GM23248 (cell line): ENCODE measurements at places on chromosomes 1 and 21.

GRCh38 chr1:193590102-193590501 is 403.7 kb upstream of the B3GALT2 start:
- DNase-seq: no peak

DNA sequence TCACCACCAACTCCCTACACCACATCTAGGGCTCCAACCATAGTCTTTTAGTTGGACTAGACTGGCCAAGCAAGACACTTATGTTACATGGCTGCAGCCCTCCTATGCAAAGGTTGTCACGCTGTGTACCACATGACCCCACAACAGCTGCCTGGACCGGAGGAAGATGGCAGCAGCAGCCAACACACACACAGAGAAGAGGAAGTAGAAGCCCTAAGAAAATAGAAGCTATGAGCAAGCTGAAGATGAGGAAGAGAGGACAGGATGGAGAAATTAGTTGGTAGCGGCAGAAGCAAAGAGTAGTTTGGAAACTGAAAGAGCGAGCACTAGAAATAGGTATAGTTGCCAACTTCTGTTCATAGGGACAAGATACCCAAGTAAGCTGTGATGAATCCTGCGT is 60.8 kb upstream of the RALGPS2 start:
- DNase-seq: no peak

DNA sequence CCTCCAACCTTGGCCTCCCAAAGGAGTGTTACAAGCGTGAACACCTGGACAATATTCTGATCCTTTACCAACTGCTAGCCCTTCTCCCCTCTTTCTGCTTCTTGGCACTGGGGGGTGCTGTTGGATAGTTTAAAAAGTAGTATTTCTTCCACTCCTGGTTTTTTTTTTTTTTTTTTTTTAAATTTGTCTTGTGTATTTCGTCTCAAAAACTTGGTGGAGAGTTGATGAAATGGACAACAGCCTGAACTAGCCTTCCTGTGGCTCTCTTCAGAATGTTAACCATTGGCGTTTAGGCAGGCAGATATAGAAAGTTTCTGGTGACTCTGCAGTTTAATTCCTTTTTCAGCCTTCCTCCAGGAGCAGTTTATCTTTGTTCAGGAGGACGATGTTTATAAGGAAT is 69.7 kb upstream of the USP24 start:
- DNase-seq: peak; percentile 72

DNA sequence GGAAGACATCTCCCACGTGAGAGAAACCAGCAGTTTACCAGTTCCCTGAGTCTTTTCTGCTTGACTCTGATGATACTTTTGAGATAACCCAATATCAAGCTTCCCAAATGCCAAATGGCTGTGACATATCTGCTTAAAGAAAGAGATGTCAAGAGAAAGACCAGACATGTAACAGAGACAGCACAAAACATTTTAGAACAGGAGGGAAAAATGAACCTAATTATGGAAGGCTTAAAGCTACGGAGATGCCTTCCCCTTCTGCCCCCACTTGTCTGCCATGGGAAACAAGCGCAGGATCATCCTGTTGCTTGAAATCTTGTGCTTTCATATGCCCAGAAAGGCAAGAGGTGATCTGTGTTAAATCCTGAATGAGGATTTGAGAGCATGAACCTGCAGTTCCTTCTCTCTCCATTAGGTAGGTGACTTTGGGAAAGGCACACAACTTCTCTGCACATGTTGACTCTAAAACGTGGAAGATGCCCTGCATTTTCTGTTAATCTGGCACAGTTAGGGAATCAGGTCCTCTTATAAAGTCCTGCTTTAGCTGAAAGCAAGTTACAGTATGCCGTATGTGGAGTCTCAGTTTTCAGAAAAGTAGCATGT is 46.7 kb upstream of the MTR start:
- peak; percentile 6 for DNase-seq

GRCh38 chr1:84583648-84584047 is 9.4 kb upstream of the CTBS start:
- DNase-seq: no peak

GRCh38 chr1:168320800-168321450 is 40.2 kb downstream of the TBX19 start:
- peak; percentile 96 for DNase-seq

GRCh38 chr1:189275796-189276195 is 1201.9 kb downstream of the BRINP3 start:
- no peak for DNase-seq
